ENCODE measurements at places on chromosomes 2 and 18.

DNA sequence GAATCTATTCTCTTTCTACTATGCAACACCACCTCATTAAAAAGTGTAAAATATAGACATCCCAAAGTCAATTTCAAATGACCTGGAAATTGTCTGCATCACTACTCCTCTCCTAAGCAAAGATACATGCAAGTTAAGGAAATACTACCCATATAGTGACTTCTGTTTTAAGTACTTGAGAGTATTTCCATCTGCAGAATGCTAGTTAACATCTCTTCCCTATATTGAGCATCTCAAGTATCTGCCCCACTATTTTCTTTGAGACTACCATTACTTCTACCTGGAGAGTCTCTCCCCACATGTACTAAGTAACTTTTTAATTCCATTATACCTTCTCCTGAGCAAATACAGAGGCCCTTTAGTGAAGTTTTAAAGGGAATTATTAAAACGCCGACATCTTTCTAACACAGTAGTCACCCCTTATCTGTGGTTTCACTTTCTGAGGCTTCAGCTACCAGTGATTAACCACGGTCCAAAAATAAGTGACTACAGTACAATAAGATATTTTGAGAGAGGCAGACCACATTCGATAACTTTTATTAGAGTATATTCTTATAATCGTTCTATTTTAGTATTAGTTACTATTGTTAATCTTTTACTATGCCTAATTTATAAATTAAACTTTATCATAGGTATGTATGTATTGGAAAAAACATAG lies 21.8 kb downstream of the CWC22 start:
- no peak for DNase-seq

- DNase-seq = no peak
Measured at GRCh38 chr18:79135924-79136323, 66.7 kb downstream of the ATP9B start.

DNA sequence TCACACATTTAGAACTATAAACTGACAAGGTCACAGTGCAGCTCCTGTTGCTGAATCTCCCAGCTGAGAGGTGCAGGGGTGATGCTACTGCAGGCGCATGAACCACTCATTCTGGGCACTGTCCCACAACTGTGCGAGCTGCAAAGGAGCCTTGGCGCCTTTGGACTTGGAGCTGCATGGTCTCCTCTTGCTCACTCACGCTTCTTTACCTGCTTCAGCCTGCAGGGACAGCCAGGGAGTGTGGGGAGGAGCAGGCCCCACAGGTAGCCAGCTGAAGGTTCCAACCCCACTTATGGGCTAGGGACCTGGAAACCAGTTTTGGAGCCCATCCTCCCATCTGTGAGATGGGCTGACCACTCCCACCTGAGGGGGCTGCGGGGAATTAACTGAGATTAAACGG lies 75.0 kb downstream of the UXS1 start:
- no peak for DNase-seq

GRCh38 chr2:6750411-6751158 lies 115.1 kb downstream of the CMPK2 start:
- DNase-seq = no peak
